ENCODE measurements at places on chromosomes 2 and 18.

GRCh38 chr18:8865934-8866333, 160.6 kb downstream of the MTCL1 start:
- no peak for DNase-seq

- peak; percentile 39 for DNase-seq
Measured at GRCh38 chr2:149000158-149000938, 38.2 kb upstream of the LYPD6B start.

DNA sequence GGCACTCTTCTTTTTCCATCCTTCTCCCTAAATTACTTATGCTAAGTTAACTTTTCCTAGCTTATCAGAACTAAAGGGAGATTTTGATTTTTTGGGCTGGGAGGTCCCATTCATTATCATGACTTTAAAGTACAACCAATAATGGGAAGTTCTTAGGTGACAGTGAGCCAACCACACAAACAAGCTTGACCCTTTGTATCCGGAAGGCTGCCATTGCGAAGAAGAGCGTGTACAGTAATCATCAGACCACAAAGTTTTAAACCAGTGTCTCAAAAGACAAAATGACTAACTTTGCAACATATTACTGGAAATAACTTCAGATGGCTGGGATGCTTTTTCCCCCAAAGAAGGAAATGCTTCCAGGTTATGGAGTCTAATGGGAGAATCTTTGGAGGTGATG, 298.1 kb downstream of the TGIF1 start:
- no peak for DNase-seq

GRCh38 chr2:38308821-38309220, 68.3 kb downstream of the ATL2 start:
- no peak for DNase-seq

GRCh38 chr2:181683518-181684453, 3.5 kb upstream of the NEUROD1 start:
- no peak for DNase-seq

DNA sequence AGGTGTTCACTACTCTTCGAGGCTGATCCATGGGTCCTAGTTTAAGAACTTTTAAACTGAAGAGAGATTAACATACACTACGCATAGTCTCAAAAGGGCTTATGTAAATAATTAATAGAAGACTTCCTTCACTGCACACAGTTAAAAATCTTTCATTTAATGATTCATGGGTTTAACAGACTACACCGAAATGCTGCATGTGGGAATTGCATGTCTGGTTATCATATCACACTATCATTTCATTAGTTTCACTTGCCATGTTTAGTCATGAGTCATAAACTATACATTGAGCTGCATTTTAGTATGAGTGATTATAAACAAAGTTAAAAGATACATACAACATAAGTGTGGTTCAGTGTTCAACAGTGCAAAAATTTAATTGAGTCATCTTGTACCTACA, 31.2 kb downstream of the GLS start:
- DNase-seq = no peak

- peak; percentile 68 for DNase-seq
Measured at GRCh38 chr2:113894156-113894743, 4.4 kb downstream of the ACTR3 start.

DNA sequence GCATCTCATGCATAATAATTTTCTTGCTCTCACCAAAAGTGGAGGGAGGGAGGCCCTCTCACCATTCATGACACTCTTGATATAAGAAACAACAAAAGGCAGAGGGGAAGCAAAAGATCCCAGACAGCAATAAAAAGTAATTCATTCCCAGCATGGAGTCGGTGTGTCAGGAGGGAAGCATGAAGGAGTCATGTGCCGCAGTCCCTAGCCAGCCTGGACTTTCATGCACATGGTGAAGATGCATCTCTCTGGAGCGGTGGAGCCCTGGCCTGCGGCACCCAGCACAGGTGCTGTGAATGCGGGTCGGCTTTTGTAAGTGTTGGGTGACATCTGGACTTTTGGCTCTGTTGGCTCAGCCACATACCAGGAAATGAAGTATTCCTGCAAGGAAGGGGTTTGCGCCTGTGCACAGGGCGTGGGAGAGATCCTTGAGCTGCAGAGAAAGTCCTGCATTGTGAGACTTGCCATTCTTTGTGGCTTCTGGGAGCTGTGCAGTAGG, 119.4 kb downstream of the COPS8 start:
- no peak for DNase-seq

Measured in muscle of back (tissue), 13 donors.